ENCODE measurements at places on chromosomes 16 and 17.

GRCh38 chr17:52158450-52159042, at the start of gene CA10:
Gene CA10 (minus strand): TSS chr17:52158714.
- no peak for DNase-seq

GRCh38 chr16:31148896-31149295, 970 bp downstream of the PRSS36 start:
- DNase-seq: no peak

DNA sequence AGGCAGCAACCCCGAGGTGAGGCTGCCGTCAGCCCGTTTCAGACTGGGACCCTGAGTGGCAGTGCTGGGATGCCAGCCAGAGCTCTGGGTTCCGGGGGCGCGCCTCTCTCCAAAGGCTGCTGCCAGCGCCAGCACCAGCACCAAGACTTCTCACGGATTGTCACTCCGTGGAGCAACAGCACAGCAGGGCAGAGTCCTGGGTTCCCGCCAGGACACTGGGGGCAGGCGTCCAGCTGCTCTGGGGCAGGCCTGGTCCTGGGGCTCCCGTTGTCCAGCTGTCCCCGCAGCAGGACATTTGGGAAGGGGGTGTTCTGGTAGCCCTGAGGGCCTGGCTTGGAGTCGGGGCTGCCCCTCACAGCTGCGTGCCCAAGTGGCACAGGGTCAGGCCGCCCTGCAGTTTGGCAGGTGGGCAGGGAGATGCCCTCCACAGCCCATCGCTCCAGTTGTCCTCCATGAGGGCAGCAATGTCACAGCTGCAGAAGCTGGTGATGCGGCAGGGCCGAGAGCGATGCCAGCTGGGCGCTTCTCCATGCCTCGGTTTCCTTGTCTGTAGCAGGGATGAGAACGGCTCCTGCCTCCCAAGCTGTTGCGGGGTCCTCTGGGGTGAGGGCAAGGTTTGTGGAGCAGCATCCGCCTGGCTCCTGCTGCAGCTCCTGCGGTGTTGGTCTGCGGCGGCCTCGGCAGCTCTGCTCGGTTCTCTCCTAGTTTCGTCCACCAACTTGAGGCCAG, 137.3 kb upstream of the CIBAR2 start:
- DNase-seq: no peak

DNA sequence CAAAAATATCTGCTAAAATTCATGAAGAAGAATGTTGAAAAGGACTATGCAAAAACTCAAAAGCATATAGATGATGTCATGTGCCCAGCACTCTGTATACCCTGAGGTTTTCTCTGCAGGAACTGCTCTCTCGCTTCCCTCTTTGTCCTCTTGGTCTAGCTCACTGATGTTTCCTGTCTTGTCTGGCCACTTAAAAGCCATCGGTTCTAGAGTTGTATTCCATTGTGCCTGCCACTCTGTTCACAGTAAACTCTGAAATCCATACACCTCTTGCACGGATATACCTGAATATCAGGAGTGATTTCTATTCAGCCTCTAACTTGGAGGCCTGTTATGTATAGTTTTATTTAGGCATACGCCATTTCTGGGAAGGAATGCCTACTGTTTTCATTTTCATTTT, 101.0 kb upstream of the CNTNAP4 start:
- DNase-seq: no peak

GRCh38 chr16:50960517-50961202, 190.4 kb downstream of the SALL1 start:
- no peak for DNase-seq

DNA sequence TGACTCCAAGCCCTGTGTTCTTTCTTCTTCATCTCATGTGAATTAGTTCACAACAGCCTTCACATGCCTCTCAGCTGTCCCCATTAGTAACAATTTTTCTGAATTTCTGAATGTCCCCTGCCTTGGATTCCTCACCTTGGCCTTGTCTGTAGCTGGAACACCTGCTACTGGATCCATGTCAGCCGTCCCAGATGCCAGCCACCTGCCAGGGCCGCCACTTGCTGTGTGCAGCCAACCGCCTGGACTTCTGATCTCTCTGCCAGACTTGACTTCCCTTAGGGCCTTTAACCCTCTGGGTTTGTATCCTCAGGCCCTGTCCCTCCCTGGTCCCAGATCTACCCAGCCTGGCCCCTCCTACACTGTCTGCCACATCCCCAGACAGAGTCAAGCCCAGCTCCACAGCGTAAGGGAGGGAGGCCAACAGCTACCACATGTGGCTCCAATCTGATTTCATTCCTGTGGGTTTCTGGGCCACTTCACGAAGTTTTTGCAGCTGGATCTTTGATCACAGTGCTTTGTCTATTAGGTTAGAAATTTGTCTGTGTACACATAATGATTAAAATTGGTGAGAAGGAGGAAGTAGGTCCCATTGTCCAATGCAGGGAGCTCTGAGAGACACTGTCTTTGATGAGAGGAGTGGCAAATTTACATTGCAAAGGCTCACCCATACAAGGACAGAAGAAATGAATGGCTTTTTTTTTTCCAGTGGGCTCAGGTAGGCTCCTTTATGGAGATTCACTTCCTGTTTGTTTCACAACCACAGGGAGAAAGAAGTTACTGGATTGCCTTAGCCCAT, 15.3 kb downstream of the MPP2 start:
- no peak for DNase-seq

- no peak for DNase-seq
Observed at GRCh38 chr16:65003621-65004020, 118.2 kb downstream of the CDH11 start.
